Left lobe of liver (tissue), 2 donors: ENCODE measurements at places on chromosomes 2 and 18.

GRCh38 chr2:54512663-54513362 is 56.7 kb downstream of the SPTBN1 start:
- no peak for DNase-seq

DNA sequence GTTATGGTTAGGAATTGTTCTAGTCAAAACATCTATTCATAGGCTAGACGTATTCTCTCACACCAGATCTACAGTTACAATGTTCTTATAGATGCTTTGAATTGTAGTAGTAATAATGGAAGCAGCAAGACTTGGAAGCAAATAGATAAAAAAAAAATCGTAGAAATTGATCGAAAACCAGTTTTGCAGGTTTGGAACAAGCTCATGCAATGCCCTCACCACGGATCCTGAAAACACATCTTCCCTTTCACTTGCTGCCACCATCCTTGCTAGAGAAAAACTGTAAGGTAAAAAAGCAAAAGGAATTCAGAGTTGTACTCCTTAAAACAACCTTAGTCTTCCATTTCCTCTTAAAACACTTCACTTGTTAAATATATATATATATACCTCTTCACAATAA is 4.4 kb downstream of the SULT1C4 start:
- DNase-seq, result no peak

DNA sequence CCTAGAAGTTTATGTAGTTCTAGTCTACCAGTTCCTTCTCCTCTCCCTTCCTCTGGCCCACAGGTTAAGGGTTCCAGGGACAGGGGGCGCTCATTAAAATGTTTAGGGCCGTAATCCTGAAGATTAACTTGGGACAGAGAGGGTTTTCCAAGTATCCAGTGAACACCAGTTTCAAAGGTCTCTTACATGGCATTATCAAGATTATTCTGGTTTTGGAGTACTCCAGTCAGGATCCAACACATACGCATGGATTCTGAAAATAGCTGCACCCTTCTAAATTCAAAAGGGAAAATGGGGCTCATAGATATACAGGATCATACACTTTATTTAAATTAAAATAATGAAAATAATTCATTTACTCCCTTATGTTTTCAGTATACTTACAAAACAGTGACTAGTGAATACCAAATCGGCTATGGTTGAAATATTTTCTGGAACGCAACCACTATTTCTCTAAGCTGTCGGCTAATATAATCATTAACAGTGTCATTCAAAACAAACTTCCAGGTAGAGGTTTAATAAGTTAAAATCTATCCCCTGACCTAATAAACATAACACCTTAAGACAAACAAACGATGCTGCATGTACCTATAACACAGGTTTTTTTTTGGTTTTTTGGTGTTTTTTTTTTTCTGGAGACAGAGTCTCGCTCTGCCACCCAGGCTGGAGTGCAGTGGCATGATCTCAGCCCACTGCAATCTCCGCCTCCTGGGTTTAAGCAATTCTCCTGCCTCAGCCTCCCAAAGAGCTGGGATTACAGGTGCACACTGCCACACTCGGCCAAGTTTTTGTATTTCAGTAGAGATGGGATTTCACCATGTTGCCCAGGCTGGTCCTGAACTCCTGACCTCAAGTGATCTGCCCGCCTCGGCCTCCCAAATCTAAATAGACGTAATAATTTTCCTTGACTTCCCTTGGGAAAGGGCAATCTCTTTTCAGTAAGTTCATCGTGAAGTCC is 44.7 kb downstream of the MGAT4A start:
- no peak for DNase-seq

DNA sequence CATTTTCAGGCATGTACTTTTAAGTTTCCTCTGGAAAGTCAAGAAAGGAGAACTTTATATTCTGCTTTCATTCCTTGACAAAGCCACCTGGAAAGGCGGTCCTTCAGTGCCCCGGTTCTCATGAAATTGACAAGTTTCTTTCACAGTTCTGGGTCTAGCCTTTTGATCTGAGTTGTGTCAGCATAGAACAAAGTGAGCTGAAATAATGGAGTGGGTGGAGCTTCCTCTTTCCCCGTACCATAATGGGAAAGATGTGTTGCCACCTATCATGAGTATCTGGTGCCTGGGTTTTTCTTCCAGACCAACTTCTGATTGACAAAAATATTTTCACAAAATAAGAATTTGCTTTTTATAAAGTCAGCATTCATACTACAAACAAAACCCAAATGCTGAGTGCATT is 49.3 kb downstream of the PTRHD1 start:
- no peak for DNase-seq

DNA sequence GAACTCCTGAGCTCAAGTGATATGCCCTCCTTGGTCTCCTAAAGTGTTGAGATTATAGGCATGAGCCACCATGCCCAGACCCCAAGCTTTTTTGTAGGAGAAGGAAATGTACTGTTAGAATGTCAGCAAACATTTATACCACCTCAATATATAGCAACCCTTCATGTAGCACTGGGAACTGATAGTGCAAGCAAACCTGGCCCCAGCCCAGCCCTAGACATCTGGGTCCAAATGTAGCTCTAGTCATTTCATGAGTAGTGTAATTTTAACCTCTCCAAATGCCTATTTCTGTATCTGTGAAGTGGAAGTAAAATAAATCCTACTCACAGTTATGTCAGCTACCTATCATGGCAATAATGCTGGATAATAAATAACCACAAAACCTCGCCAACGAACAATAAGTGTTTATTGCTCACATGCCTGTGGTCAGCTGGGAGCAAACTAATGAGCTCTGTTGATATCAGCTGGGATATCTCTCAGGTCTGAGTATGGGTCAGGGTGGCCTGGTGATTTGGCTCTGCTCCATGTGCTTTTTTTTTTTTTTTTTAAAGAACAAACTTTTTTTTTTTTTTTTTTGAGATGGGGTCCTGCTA is 180.4 kb downstream of the CD8B2 start:
- DNase-seq, result no peak

DNA sequence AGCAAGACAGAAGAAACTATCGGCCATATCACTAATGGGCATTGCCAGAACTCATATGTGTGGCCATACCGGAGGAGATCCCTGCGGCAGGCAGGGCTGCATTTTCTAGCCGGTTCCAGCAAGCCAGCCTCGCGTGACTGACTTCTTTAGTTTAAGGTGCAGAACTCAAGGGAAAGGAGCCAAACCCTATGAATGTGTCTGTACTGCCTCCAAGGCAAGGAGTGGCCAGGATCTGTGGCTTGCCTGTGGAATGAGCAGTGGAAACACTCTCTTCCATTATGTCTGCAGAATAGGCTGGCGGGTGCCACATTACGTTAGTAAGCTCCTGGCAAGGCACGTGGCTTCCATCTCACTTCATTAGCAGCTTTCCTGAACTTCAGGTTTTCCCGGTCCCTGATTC is 137.6 kb downstream of the ATL2 start:
- DNase-seq, result no peak

GRCh38 chr2:99524056-99524455 is 34.2 kb upstream of the REV1 start:
- no peak for DNase-seq

- peak; percentile 57 for DNase-seq
Observed at GRCh38 chr2:207810200-207810788, 40.6 kb upstream of the FZD5 start.

- DNase-seq, result no peak
Observed at GRCh38 chr2:10079266-10079869, 843 bp downstream of the CYS1 start.

GRCh38 chr2:8722986-8723385 is 41.1 kb downstream of the ID2 start:
- DNase-seq, result no peak

DNA sequence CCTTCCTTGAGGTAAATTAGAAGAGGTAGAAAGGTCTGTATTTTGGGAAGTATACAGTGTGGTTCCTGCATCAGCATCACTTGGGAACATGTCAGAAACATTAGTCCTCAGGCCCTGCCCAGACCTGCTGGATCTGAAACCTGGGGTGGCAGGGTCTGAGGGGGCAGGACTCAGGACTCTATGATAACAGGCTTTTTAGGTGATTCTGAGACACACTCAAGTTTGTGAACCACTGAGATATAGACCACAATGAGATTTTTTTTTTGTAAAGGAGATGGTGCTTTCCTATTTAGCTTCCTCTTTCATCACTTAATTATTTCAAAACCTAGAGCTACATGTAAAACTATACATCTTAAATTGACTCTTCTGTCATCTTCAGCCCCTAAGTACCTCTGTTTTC is 262.7 kb upstream of the SPOPL start:
- no peak for DNase-seq

DNA sequence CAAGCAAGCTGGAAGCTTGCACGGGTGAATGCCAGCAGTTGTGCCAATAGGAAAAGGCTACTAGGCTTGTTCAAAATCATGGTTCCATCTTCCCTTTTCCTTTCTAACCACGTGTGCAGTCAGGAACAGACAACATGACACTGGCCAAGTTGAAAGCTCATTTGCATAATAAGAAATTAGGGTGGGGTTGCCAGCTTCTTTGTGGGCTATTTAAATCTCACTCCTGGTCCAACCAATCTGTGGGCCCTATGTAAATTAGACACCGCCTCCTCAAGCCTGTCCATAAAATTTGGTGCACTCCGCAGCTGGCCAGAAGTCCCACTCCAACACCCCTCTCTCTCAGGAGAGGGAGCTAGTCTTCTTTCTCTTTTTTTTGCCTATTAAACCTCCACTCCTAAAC is 1948.4 kb upstream of the PIK3C3 start:
- DNase-seq, result no peak

- DNase-seq, result no peak
Observed at GRCh38 chr2:67137699-67138098, 259.4 kb upstream of the ETAA1 start.

GRCh38 chr18:376311-376710 is 108.5 kb upstream of the THOC1 start:
- DNase-seq, result no peak

- DNase-seq, result peak; percentile 35
Observed at GRCh38 chr2:96092951-96093350, 23.4 kb downstream of the ADRA2B start.

- DNase-seq, result no peak
Observed at GRCh38 chr2:148122788-148123187, 101.9 kb downstream of the MBD5 start.

DNA sequence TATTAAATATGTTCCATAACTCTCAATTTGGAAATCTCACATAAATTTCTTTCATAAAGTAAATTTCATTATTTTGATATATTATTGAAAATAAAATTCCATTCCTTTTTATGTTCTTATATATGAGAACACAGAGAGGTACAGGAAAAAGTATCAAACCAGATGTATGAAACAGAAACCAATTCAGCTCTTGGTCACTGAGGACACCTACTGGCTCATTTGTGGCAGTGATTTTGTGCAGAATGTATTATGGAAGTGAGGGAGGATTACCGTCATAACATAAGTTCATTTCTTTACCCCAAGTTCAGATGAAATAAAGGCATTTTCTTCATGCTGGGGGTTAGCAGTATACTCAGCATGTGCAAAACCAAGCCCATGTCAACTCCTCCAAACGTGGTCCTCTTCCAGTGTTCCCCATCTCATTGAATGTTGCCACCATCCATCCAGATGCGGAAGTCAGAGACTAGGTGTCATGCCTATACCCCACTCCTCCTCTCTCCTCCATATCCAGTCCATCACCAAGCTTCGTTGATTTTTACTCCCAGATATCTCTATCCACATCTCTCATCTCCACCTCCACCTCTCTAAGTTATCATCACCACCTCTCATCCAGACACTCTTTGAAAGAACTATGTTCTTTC is 41.7 kb upstream of the MALL start:
- DNase-seq, result no peak

GRCh38 chr2:184599872-184600222 is 1.5 kb downstream of the ZNF804A start:
- DNase-seq, result no peak

DNA sequence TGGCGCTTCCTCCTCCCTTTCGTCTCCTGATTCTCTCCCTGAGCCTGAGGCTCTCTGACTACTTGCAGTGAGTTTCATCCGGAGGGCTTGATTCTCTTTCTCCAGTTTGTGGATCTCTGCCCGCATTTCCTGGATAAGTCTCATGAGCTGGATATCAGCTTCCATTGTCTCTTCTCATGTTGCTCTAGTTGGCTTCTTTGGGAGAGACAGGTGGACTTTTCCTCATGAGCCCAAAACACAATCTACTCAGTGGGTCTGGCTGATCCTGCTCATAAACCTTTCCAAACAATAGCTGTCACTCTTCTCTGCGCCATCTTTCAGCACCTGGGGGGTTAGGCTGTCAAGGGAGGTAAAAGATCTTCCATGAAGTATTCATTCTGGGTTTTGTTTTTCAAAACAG is at the start of gene CCDC195:
CCDC195 (minus strand) TSS at position 165 of the 400 bp plus-strand sequence; CDS start at position 165, 0 bp downstream.
- no peak for DNase-seq

DNA sequence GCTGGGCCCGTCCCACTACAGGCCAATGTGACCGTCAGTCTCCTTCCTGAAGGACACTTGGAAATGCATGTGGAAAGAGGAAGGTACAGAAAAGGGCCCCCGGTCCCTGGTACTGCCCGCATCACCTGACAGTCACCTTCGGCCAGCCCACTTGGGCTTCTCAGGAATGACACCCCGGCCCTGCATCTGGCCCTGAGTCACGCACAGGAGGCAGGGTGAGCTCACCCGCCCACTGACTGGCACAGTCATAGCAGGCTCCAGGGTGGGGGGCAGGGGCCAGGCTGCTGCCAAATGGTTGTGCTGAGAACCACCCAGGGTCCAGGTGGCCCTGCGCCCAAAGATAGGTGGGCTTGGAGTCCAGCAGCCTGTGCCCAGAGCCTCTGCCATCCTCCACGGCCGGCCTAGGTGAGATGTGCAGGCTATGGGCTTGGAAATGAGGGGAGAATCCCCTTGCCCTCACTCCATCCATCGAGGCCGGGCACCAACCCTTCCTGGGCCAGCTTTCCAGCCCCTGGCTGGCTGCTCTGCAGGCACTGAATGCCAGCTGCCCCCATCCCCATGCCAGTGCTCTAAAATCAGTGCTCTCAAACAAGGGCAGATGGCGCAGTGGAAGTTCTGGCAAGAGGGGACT is 14.1 kb downstream of the EMX1 start:
- DNase-seq, result no peak

GRCh38 chr2:118268268-118268667 is 180.0 kb downstream of the INSIG2 start:
- DNase-seq, result no peak

DNA sequence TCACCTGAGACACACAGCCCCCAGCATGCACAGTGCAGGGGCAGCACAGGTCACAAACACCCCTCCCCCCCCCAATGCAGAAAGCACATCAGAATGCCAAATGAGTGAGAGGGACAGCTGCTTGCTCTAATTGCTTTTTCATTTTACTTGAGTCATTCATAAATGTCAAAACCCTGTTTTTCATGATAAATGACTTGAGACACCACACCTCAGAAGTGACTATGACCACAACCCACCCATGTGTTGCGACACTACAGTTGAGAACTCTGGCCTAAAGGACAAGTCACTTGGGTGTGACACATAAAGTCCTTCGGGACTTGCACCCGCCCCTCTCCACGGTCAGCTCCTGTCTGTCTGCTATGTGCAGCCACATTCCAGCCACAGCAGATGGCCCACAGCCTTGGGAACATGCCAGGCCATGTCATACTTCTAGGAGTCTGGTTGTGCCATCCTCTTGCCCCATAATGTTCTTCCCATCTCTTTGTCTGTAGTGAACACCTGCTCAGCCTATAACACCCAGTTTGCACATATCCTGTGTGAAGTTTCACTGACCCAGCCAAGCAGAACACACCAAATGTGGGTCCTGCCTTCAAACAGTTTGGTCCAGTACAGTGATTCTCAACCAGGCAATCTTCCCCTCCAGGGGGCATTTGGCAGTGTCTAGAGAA is 30.2 kb upstream of the RIOK3 start:
- DNase-seq, result peak; percentile 54

- no peak for DNase-seq
Observed at GRCh38 chr2:20561637-20562454, 89.1 kb downstream of the HS1BP3 start.
